Mucosa of descending colon (tissue), 3 donors: ENCODE measurements at places on chromosomes 3 and 15. TPM values are rescaled to one million over a fixed set of nuclear protein-coding genes. Genes with fewer than 3 reads are reported as not detected.

DNA sequence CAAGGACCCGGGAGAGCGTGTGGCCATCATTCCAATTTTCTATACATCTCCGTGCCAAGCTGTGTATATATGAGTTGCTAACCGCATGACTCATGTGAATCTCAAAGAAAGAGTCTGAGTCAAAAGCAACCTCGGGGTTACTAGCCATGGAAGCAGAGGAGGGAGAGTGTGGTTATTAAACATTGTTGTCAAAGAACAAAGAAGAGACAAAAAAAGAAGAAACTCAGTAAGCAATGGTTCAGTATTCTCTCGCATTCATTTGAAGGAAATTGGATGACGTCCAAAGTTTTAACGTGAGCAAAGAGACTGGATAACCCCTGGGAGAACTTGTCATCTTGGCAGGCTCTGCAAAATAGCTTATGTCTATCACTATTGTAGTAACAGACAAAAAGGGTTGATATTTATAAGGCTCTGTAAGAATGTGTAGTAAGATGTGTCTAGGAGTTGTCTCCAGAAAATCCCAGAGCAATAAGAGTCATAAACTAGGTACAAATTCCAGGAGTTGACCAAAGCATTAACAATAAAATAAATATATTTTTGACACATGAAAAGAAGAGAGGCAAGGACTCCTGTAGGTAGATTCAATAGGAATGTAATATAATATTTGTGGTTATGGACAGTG, 52.8 kb upstream of the GRM7 start:
- DNase-seq, result peak; percentile 2

The THRB gene
- total RNA-seq, result 75.5 TPM

GRCh38 chr3:40211579-40211978, 97.9 kb upstream of the EIF1B start:
- no peak for DNase-seq

The CRBN gene
- 35.8 TPM for total RNA-seq

GRCh38 chr3:49470714-49471420, 800 bp downstream of the DAG1 start:
- DNase-seq, result no peak

The ITIH4 gene
- 6.0 TPM for total RNA-seq

DNA sequence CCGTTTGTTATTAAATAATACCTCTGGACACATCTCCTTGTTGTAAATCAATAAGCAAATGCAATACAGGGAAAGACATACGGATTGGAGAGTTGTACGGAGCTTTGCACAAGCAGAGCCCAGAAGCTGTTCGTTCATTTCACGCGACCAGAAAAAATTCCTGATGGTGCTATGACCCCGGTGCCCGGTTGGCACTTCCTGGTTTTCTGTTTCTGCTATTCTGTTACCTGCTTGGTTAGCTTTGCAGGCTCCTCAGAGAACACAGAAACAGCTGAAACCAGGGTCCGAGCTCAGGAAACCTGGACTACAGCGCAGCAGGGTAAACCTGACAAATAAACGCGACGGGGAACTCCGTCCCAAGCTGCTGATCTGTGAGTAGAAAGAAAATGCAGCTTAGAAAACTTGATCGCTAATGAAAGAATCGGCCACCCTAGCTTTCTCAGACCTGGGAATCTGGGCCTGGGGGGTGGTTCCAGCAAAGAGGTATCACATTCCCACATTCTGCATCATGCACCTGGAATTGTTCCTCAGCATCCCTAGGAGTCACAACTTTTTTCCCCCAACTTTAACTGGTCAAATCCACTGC, 845 bp downstream of the CNTN3 start:
- DNase-seq, result peak; percentile 64

The MASP1 gene
- 70.1 TPM for total RNA-seq

GRCh38 chr15:39407116-39407515, 173.8 kb upstream of the THBS1 start:
- no peak for DNase-seq

The PRSS50 gene
- 0.16 TPM for total RNA-seq

The TM4SF4 gene
- total RNA-seq, result 7.1 TPM

The RTP3 gene
- total RNA-seq, result not detected

GRCh38 chr3:23760325-23760724, 45.4 kb upstream of the UBE2E1 start:
- no peak for DNase-seq

The LRRC31 gene
- total RNA-seq, result 16.5 TPM

GRCh38 chr3:133238015-133238414, 161.8 kb upstream of the BFSP2 start:
- DNase-seq, result no peak

DNA sequence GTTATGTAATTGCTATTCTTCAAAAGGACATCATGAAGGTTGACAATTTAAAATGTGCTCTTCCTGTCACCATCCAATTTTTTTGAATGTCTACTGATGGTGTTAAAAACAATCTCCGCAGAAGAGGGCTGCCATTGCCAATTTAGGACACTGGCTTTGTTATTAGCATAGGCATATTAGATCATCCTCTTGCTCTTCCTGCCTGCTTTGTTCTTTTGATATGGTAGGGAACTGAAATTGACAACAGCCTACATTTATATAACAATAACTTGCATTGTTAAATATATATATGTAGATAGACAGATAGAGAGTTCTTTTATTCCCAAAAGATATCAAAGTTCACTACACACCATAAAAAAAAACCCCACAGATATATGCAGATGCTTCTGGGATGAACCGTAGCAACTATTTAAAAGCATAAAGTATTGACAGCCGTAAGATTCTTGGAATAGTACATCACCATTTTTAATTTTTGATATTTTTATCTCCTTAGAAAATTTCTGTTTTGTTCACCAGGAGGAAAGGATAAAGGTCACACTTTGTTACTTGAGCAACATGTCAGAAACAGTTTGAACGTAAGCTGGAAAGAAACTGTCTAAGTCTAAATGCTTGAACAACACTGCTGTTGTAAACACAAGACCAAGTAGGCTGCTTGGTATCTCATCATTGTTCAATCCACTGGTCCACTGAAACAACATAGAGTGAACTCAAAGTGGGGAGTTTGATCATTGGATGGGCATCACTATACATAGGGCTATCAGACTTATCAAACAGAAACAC, 66.5 kb downstream of the MDFIC2 start:
- DNase-seq, result no peak

GRCh38 chr3:167057581-167057980, 322.5 kb downstream of the ZBBX start:
- no peak for DNase-seq
